GM10248 (cell line): ENCODE measurements at places on chromosomes 1 and 21.

- no peak for DNase-seq
These were observed 12.9 kb downstream of the EPB41 start for GRCh38 chr1:28927266-28927647.

DNA sequence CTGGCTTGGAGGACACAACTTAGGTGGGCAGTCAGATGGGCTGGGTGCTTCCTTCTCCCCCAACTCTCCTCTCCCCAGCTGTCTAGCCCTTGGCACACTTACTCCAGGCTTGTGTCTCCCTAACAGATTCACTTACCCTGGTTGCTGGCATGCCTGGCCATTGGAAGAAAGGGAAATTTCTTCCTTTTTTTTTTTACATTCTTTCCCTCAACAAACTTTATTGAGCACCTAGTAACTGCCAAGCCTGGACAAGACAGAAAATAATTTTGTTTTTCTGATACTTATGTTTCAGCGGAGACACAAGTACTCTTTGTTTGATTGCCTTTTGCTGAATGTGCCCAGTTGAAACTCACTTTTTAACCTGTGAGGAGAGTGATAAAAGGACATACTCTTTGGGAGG lies 144.3 kb upstream of the KCNJ6 start:
- no peak for DNase-seq

GRCh38 chr1:38941527-38942019 lies at the start of gene RHBDL2:
RHBDL2 (minus strand) TSS chr1:38941830; CDS start chr1:38919212, 22,618 bp downstream.
- DNase-seq = no peak

DNA sequence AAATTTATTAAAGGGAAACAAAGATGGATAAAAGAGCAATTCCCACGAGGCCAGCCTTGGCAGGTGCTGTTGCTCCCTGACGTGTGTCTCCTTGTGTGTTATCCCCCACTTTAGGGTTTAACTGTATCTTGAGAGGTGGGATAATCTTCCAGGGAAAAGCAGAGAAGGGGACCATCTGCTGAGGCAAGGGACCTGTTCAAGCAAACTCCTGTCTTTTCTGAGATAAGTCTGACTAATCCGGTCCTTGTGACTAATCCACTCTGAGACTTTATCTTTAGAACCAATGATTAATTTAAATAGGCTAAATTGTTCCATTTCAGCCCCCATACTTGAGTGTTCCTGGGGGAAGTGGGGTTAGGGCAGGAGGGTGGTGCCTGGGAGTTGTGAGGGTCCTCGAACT lies 163.6 kb downstream of the CAMTA1 start:
- no peak for DNase-seq

DNA sequence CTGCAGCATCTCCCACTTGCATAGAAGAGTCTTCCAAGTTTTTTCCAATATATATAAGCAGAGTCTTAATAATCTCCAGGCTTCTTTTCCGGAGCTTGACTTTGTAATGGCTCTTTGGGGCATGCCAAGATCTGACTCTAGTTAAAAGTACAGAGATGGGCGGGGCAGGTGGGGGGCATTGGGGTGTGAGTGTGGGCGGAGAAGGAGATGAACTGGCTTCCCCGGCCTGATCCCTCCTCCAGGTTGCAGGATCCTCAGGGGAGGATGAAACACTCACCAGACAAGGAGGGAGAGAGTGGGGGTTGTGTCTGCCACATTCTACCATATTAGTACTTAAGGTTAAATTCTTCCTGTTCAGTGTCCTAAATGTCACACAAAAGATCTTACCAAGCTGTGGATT lies 23.0 kb downstream of the S100A10 start:
- DNase-seq = no peak

GRCh38 chr1:17851056-17851455 lies 95.9 kb downstream of the ACTL8 start:
- no peak for DNase-seq

GRCh38 chr1:203180611-203181330 lies 5.1 kb upstream of the MYBPH start:
- DNase-seq = no peak

- DNase-seq = no peak
These were observed 156.5 kb upstream of the UBE2U start for GRCh38 chr1:64046891-64047290.
